Eye (tissue), 1 donor: ENCODE measurements at places on chromosomes 12 and 14.
A peak's percentile ranks its signal among the peaks of the same experiment; 100 is the strongest.

DNA sequence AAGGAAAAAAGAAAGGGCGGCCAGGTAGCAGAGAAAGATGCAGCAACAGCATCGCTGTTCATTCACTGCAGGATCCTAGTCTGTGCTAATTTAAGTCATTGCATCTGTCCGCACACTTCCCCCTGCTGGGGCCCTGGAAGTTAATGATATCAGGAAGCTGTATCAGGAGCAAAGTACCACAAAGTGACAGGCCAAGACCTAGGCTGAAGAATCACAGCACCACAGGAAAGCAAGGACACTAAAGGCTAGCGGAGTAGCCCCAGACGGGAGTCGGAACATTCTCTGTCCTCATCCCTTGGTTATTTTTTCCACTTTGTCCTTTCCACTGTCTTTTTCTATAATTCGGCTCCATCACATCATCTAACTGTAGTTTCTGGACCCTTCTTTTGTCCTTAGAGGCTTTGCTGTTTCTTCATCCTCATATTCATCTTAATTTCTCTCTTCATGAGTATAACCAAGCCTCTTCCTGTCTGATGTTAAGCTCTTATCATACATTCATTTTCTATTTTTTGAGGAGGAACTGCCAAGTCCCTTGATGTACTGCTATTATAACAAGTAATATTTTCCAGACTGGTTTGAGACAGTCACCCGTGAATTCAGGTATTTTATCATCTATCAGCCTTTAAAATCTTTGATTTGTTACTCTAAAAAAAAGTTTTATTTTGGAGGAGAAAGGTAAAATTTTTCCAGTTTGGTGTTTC, 28.3 kb downstream of the DUSP16 start:
- peak; percentile 41 for DNase-seq

DNA sequence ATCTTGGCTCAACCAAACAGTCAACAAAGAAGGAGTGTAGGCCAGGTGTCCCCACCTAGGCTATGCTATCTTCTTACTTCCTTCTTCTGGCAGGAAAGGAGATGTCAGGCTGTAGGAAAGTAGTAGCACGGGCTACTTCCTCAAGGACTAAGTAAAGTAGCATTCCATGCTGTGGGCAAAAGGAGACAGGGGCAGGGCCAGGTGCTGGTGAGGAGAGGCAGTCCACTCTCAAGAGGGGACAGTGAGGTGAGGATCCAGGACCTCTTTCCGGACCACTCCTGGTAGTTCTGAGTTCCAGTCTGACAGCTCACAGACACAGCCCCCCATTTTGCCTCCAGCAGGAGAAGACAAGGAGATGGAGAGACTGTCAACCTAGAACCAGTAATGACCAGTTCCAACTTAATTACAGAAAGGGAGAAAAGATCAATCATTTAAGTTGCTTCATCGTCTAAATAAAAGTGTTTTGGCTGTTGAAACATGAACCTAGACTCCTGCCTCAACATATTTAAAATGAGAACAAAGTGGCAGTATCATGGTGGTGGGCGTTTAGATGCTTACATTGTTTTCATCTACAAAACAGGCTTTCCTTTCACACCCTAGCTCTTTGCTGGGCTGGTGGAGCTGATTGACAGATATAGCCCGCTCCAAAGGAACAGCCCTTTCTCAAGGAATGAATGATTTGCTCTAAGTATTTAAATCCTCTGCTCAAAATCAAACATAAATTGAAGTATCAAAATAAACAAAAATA, 5.1 kb upstream of the SSTR1 start:
- no peak for DNase-seq

GRCh38 chr12:50745861-50746260, 18.0 kb upstream of the ATF1 start:
- no peak for DNase-seq

- DNase-seq = peak; percentile 38
Observed at GRCh38 chr14:23548351-23549318, 2.9 kb downstream of the ZFHX2 start.

GRCh38 chr14:34262127-34262910, 199.7 kb downstream of the SPTSSA start:
- DNase-seq = peak; percentile 18
